ENCODE measurements at places on chromosomes 13 and 19.

DNA sequence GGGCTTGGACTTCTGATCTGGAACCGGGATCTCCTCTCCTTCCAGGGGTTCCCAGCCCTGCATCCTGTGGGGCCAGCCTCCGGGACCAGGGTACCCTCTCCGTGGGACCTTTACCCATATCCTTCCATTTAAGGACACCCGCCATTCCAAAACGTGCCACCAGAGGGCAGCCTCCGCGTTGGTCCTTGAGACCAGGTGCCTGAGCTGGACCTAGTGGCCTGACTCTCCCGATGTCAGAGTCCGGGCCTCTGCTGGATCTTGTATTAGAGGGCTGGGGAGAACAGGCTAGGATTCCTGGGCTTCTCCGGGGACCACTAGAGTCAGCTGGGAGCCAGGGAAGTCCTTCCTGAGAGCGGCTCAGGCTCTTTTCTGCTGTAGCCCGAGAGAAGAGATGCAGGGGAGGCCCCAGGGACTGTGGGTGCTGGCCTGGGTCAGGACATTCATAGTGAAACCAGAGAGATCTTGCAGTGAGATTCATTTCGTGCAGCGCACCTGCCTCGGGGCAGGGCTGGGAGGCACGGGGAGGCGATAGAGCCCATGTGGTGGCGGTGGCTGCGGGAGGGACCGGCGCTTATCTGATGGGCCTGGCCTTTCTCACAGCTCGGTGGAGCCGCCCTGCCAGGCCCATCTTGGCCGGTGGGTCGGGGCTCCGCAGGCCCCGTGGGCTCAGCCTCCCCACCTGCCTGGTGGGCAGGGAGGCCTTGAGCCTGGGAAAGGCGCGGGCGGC, 9.8 kb upstream of the SLC7A10 start:
- DNase-seq: peak; percentile 93

- DNase-seq: no peak
Measured at GRCh38 chr19:31459430-31459829, 110.2 kb upstream of the TSHZ3 start.

DNA sequence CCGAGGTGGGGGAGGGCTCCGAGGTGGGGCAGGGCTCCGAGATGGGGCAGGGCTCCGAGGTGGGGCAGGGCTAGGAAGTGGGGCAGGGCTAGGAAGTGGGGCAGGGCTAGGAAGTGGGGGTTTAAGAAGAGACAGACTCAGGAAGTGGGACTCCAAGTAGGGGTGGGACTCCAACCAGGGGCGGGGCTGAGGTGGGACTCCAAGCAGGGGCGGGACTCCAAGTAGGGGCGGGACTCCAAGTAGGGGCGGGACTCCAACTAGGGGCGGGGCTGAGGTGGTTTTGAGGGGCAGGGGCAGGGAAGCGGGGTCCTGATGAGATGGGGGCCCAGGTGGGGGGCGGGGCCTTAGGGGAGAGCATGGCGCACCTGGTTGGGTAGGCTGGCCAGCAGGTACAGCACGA, 13.6 kb downstream of the CFD start:
- DNase-seq: peak; percentile 87

DNA sequence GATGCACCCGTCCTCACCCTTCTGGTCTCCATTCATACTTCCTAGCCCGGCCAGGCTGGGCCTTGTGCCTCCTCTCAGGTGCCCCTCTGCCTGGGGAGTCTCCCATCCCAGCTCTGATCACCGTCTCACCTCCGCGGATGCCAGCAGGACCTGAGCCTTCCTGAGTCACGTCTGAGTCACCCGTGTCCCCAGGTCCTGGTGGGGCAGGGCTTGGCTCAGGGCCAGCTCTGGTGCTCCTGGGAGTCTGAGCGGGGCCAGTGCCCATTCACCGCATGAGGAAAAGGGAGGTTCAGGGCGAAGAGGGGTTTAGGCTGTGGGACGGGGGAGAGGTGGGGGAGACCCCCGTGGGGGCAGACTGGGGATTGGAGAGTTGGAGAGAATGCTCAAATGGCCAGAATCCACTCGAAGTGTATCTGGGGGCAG, 593 bp downstream of the ATP8B3 start:
- DNase-seq: no peak

- no peak for DNase-seq
Measured at GRCh38 chr19:49430678-49431329, 5.6 kb downstream of the GFY start.

DNA sequence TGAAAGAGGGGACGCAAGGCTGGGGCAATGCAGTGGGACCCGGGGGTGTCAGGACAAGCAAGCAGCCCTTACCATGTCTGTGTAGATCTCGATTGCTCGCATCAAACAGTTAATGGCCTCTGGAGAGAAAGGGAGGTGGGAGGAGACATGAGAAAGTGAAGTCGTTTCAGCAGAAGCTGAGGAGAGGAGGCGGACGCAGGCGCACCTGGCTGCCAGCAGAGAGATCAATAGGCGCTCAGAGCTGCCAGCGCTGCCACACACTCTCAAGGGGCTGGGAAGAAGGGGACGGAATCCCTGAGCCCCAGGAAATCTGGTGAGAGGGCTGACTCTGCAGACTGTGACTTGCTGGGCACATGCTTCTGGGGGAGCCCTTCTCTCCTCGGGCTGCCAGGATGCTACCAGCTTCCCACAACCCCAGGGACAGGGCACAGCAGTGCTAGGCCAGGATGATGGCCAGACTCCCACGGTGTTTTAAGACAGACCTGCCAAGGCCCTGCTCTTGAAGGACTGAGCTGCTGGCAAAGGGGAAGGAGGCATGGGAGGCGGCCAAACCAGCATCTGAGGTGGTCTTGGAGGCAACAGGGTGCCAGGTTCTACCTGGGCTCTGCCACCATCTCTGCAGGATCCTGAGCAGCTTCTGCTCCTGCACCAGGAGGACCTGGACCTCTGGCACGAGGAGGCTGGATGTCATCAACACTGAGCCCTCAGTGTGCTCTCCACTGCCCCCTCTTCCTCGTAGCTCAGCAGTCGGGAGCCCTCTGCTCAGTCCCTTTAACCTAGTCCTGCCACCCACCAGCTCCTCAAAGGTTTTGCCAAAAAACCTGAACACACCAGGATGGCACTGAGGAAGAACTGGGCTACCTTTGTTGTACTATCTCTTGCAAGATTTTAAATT, 11.7 kb upstream of the KPTN start:
- DNase-seq: no peak

GRCh38 chr13:89891416-89891815, 1456.1 kb upstream of the MIR17HG start:
- DNase-seq: no peak

DNA sequence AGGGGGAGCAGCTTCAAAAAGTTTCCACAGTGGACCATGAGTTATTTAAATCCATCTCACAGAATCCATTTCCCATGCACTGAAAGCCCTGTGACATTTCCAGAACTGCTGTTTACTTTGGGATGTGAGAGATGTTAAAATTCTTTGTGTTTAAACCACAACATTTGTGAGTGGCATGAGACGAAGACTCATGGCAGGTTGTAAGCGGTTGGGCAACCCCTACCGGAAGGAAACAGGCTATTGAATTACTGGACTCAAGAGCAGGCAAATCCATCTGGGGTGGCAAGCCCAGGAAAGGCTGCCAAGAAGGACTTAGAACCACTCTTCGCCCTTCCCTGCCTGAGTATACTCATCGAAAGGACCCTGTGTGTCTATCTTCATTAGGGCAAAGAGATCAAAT, 22.3 kb upstream of the CLDN10 start:
- DNase-seq: no peak

- DNase-seq: no peak
Measured at GRCh38 chr19:15251010-15251748, 18.9 kb upstream of the EPHX3 start.

DNA sequence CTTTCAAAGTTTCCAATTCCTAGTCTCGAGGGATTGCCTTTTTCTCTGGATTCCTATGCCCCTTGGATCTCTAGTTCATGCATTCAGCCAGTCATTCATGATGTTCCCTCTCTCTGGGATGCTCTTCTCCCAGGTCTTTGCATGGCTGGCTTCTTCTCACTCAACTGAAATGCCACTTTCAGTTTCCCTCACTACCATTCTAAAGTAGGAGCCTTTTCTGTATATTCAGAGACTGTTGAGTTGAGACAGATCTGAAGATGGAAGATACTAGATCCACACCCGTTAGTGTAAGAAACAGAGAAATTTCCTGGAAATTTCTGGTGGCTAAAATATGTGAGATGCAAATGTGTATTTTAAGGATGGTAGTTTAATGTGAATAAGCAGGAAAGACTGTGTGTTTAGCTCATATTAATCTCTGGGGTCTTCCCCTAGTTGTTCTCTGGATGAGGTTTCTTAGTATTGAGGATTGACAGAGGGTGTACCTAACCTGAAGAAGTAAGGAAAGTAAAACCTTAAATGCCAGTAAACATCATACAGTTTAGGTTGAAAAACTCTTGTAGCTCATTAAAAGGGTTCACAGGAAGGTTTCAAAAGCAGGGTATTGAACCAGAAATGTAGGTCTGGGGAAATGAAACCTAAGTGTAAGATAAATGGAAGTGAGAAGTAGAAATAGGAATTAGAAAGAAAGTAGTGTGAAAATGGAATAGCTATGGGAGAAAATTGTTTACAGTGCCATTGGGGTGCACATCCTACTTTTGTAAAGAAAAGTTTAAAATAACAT, 331.3 kb downstream of the NDFIP2 start:
- DNase-seq: peak; percentile 7

- no peak for DNase-seq
Measured at GRCh38 chr19:27392027-27392632, 1820.8 kb downstream of the UQCRFS1 start.

DNA sequence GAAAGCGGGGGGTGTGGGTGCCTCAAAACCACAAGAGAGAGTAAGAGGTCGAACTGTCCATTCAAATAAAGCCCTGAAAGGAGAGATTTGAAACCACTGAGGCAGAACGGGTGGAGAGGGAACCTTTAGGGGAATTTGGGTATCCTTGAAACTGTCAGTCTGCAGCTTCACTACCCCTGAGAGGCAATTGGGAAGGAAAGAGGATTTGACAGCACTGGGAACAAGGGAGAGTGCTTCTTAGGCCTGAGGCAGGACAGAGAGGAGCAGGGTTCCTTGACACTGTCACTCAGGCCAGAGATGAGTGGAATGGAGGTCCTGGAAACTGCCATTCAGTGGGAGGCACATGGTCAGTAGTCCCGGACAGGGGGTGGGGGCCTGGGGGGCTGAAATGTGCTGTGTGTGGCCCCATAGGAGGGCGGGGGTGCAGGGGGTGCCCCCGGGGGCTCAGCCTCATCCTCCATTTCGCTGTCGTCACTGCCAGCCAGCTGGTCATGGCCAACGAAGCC, 5.0 kb downstream of the GFY start:
- no peak for DNase-seq

DNA sequence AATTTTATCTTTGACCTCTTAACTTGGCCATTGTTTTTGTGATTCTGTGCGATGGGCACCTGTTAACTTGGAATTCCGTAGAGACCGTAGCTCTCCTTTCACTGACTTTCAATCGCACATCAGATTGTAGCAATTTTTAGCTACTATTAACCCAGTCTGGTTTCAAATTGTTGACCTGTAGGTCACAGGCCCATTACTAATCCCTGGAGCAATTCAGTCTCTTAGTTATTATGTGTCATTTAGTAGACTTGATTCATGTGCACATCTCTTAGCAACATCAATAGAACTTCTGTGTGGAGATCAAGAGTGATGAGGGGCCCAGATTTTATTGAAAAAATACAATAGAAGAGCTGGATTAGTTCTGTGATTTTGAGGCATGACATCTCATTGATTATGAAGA, 549.6 kb upstream of the SLC10A2 start:
- DNase-seq: no peak

GRCh38 chr13:75907044-75907443, 270.9 kb downstream of the LMO7 start:
- no peak for DNase-seq

DNA sequence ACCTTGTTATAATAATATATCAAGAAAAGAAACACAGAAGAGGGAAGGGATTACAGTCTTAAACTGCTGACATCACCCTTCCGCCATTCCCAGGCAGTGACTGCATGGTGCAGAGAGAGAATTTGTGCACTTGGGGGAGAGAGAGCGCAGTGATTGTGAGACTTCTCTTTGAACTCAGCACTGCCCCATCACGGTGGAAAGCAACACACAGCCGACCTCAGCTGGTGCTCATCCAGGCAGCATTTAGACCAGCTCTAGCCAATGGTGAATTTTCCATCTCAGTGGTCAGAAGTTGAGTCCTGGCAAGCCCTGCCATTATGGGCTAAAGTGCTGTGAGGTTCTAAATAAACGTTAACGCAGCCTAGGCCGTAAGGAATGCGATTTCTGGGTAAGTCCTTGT, 1681.5 kb downstream of the EFNB2 start:
- no peak for DNase-seq

DNA sequence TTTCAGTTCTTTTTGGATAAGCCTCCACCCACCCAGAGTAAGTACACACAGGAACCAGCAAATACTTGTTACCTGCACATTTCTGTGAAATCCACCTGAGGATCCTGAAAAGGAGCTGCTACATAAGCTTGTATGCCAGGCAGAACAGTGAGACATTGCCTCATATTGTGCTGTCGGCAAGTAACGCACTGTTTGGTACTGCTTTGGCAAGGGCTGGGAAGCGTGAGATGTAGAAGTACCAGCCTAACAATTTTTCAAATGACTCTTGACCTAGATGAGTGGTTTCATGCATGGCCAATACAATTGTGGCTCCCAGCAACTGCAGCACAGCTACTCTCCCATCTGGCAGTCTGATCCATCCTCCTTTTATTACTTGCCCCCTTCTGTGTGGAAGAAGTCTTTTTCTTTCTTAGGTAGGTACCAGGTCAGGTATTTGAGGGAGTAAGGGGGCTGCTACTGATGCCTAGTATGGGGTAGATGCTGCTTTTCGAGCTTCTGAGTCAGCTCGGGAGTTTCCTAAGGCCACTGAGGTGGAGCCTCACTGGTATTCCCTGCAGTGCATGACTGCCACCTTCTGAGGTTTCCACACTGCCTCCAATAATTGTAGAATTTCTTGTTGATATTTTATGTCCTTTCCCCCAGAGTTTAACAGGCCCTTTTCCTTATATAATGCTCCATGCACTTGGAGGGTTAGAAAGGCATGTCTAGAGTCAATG, 52.2 kb downstream of the ZNF737 start:
- no peak for DNase-seq

DNA sequence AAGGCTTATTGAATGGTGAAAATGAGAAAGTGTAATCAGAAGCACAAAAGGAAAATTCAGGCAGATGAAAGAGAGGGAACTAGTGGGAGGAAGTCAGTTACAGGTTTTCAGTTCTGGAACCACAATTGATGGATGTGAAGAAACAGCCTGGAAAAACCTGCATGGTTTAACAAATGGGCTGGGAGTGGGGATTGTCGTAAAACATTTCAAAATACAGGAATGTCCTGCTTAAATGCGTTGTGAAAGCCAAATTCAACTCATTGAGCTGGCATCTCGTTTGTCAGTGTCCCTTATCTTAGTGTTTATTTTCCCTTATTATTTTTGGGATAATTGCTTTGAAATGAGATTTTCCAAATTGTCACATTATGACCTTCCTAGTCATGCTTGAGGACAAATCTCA, 106.5 kb upstream of the RFC3 start:
- DNase-seq: no peak

Data from GM19239 (cell line).